ENCODE measurements at places on chromosomes 12 and 14. TPM values are rescaled to one million over a fixed set of nuclear protein-coding genes. Genes with fewer than 3 reads are reported as not detected.

Gene TTC6
- not detected for total RNA-seq

DNA sequence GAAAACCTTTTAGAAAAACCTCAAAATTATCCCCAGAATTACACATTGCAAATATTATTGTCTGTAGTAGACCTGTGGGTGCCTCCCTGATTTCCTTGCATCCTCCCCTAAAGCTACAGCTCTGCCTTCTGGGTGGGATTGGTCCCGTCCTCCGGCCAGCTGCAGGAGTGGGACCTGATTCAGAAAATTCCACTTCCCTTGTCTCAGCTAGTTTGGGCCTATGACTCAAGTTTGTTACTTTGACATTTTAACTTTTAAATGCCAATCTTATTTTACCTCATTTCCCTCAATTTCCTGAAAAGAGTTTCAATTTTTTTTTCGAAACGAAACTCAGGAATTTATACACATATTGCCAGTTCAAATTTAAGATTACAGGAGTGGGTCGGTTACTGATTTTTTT lies 13.2 kb upstream of the SLC41A2 start:
- no peak for DNase-seq

Gene SLC25A21
- total RNA-seq: 0.37 TPM

DNA sequence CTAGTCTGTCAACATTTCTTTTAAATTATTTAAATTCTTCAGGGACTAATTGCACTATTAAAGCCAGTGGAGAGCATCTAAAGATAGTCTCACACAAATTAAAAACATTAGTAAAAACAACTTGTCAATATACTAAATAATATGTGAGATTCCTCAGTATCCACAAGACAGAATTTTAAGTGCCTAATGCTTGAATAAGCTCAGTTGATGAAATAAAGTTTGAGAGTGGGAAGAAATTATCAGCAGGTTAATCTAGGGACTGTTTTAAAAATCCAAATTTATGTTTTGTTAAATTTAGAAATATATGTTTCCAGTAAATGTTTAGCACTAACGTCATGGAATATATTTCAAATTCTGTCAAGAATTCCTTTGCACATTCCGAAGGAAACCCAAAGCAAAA lies 105.2 kb downstream of the SLC41A2 start:
- no peak for DNase-seq

GRCh38 chr12:6062757-6063735 lies 61.4 kb downstream of the VWF start:
- DNase-seq: peak; percentile 44

Gene KLRC4
- not detected for total RNA-seq

Gene ZBTB39
- 5.0 TPM for total RNA-seq

Gene TOMM20L
- total RNA-seq: not detected

DNA sequence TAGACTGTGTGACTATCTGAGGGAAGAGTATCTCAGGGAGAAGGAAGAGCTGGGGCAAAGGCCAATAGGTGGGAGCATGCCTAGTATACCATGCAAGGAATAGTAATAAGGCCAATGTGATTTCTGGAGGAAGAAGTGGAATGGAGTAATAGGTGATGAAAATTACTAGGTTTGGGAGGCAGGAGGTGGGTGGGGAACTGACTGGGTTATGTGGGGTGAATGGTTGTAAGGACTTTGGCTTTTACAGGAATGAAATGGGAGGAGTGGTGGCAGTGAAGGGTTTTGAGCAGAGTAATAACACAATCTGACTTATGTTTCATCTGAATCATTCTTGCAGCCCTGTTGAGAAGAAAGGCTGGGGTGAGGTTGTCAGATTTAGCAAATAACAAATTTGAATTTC lies 30.9 kb downstream of the NUBPL start:
- DNase-seq: no peak

Gene BDKRB2
- 0.03 TPM for total RNA-seq

Gene CBX5
- total RNA-seq: 55.9 TPM

GRCh38 chr12:65699251-65699650 lies 125.0 kb upstream of the HMGA2 start:
- peak; percentile 22 for DNase-seq

DNA sequence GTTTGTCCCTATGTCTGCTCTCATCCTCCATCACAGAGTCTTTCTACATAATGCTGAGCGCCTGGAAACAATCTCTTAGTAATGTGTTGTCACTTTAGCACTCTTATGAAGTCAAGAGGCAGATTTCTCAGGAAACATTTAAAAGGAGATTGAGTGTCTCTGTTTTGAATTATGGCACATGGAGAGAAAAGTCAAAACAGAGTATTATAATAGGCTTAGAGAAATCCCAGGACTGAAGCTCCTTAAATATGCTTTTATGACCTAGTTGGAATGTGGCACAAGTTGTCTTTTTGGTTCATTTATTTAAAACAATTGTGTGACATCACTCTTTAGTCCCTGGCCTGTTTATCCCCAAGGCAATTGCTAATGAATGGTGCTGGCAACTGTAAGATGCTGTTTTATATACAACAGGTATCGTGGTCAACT lies 117.8 kb upstream of the HIF1A start:
- no peak for DNase-seq

DNA sequence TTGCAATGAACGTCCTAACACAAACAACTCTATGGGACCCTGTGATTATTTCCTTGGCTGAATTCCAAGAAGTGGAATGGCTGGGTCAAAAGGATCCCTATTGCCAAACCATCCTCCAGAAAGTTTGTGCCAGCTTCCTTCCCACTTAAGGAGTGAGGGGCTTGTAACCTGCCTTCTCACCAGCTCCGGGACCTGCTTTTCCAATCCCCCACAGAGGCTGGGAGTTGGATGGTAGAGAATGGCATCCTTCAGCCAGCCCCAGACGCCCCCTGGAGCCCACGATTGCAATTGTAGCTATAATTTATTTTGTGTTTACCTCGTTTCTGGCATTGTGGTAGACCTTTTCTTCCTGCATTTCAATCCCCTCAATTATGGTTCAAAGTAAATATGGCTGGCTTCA lies 9.7 kb upstream of the ZDHHC22 start:
- DNase-seq: no peak

- peak; percentile 86 for DNase-seq
Observed at GRCh38 chr14:22898302-22899090, 15.5 kb downstream of the REM2 start.

- DNase-seq: no peak
Observed at GRCh38 chr14:98914942-98915341, 357.1 kb downstream of the BCL11B start.

GRCh38 chr12:9668161-9669018 lies 1.1 kb upstream of the CLEC2D start:
- no peak for DNase-seq

DNA sequence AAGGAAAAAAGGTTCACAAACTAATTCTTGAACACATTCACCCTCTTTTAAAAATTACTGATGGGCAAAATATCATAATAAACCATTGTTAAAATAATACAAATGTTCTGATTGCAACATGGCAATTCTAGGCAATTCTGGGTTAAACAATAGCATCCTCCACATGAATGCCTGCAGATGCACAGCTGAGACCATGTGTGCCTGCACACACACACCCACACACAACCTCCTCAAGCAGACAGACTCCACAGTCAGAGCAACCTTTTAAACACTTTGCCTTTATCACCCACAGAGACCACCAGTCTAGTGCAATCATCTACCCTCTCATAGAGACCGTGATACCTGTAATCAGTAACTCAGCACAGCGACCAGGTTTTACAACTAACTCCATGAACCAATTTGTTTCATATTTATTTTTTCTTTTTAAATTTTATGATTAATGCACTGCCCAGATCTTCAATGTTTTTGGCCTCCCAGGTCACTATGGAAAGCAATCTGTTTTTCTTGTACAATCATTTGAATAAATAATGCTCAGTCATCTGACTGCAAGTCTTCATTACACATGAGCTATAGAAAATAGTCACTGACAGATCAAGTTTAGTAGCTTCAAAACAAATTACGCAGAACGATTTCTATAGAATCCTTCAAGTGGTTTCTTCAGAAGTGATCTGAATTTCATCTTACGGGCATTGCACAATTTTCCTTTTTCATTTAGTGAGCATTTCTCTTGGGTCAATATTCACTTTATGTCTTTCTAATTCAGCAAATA lies 105.8 kb downstream of the PRKD1 start:
- DNase-seq: no peak

Gene TAS2R14
- 0.74 TPM for total RNA-seq

DNA sequence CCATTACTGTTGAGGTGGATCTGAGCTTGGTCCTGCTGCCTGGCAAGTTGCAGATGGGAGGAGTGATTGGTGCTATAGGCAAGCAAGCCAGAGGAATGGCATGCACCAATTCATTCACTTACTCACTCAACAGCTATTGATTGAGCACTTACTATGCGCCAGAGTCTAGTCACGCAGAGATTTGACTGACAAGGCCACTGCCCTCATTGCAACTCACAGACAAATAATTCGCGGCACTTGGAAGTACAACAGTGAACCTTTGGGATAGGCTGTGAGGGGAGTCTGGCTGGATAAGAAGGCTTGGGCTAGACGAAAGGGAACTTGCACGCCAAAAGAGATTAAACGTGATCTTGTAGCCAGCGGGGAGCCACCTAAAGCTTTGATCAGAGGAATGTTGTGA lies 96.2 kb downstream of the NEDD1 start:
- DNase-seq: no peak

GRCh38 chr12:15205341-15206010 lies 15.7 kb downstream of the RERG start:
- no peak for DNase-seq

DNA sequence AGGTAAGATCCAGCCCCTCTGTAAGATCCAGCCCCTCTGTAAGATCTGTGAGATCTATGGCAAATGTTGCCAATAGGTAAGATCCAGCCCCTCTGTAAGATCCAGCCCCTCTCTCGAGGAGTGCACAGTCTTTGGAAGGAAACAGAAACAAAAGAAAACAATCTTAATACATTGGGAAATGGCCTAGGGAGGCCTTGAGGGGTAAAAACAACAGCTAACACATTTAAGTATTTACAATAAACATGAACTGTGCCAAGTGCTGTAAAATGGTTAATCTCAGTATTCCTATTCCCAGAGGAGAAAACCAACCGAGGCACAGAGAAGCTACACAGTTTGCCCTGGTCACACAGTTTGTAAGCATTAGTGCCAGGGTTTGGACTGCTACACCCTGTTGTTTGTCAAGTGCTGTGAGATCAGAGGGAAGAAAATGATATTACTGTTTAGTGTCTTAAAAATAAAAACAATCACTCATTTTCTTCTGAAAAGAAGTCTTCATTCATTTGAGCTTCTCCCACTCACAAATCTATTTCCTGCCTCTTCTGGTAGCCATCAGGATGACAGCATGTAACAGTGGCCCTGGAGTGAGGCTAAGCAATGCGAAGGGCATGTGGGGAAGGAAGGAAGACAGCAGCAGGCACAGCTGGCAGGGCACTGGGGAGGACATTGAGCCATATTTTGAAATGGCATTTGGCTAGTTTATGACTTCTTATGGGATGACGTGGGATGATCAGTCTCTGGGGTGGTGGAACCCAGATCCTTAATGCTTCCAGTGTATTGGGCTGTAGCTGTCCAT lies 118.7 kb upstream of the PTPRQ start:
- no peak for DNase-seq

Gene KLRG1
- total RNA-seq: 2.3 TPM

GRCh38 chr14:95496111-95496681 lies 20.3 kb downstream of the SYNE3 start:
- DNase-seq: peak; percentile 10

Gene RHOJ
- total RNA-seq: 0.50 TPM

DNA sequence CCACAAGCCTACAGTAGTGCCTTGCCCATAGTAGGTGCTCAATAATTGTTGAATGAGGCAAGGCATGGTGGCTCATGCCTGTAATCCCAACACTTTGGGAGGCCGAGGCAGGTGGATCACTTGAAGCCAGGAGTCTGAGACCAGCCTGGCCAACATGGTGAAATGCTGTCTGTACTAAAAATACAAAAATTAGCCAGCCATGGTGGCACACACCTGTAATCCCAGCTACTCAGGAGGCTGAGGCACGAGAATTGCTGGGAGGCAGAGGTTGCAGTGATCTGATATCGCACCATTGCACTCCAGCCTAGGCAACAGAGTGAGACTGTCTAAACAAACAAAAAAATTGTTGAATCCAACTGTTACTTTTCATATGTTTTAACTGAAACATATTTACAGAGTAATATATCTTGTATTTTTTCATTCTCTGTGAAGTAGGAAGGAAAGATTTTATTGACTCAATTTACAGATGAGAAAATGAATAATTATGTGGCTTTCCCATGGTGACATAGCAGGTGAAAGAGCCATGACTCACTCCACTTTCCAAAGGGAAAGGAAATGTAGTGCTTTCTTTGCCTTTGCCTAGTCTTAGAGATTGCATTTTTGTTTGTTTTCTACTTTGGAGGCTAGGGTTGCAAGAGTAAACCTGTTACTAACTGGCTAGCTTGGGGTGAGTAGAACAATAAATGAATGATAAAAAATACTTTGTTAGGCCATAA lies 95.4 kb upstream of the SLC38A4 start:
- peak; percentile 79 for DNase-seq

Gene TAS2R19
- 0.40 TPM for total RNA-seq

Gene OTUB2
- 2.8 TPM for total RNA-seq

Gene ARID2
- total RNA-seq: 12.8 TPM

Gene RGS6
- total RNA-seq: not detected

DNA sequence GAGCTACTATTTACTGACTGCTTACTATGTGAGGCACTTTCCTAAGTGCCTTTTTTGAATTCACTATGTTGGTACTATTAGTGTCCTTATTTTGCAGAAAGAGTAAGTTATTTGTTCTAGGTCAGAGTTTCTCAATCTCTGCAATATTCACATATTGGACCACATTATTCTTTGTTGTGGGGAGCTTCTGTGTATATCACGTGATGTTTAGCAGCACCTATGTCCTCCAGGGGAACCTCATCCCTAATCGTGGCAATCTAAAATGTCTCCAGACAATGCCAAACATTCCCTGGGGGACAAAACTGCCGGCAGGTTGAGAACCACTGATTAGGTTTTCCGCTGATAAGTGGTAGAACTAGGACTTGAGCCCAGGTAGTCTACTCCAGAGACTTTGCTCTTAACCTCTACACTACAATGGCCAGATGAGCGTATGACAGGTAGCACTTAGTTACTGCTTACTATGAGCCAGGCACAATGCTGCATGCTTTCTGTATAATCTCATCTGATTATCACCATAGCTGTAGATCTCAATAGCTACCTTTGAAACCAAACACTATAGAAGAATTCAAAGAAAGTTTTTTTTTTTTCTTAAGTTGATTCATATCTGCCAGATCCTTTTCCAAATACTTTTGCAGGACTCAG lies 38.9 kb downstream of the NELL2 start:
- DNase-seq: no peak

Gene MRPL42
- 135 TPM for total RNA-seq

GRCh38 chr14:87306409-87307168 lies 686.4 kb downstream of the GALC start:
- DNase-seq: no peak

DNA sequence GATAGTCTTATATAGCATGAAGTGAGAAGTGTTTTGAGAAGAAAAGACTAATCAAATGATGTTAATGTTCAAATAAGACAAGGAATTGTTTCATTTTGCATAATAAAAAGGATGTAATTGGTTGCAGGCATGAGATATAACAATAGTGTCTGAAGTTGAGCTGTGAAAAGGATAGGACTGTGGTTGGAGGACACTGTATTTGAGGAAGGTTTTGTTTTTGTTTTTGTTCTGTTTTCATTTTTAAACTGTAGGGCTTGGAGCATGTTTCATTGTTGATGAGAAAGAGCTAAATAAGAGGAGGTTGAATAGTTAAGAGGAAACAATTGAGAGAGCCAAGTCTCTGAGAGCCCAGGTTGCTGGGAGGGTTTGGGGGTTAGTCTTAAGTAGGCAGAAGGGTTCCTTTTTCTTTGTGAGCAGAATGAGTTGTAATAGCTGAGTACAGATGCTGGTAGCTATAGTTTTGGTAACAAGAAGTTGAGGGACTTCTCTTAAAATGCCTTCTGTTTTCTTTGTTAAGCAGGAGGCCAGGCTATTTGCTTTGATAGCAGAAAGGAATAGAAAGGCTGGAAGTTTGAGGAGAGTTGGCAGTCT lies 58.4 kb downstream of the CCDC91 start:
- DNase-seq: no peak

Measured in HT1080 (cell line).